Activated B cell treated with CpG ODN at 0.5 μM for 24 hours (primary cell): ENCODE measurements at places on chromosomes 4 and X.

- DNase-seq: no peak
These were observed 276.9 kb downstream of the PTTG2 start for GRCh38 chr4:38237139-38237538.

DNA sequence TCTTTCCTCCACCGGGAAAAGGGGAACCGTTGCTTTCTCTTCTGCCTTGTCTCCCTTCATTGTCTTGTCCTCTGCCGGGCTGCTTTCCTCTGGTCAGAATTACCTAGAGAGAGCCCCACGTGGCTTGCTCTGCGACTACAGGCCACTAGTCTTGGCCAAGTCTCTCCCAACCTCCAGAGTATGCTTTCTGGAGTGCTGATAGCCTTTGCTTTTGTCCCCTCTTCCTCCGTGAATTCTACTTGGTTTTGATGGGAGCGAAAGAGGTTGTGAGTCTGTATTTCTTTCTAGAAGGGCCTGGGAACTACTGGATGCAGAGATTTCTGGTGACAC is 5.3 kb upstream of the POU4F2 start:
- no peak for DNase-seq

DNA sequence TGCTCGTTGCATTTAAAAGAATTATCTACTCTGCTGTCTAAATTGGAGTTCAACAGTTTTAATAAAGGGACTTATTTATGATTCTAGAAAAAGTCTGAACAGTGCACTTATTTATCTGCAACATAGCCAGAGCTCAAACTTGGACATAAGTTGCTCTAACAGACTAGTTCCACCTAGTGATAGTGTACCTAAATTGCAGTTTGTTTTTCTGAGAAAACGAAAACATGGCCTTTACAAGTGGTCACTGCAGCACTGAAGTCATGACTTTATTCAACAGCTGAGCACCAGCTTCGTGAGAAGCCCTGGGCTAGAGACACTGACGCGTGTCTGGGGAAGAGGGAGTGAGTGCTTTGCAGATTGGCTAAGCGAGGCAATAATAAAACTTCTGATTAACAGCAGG is 77.3 kb upstream of the IGSF1 start:
- no peak for DNase-seq

DNA sequence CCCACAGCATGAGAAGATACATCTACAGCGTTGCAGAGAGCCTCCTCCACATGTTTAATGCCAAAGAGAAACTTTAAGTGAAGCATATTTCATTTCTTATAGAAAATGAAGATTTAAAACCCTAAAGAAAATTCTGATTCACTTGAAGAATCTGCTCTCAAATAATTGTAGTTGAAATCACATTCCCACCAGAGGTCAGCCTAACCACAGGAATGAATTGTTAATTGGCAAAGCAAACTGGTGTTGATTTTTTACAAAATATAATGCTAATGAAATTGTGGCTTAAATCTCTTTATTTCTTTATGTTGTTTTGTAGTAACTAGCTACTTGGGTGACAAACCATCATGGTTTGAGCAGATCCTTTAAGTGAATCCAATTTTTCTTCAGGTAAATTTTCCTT is 31.1 kb upstream of the WDR17 start:
- no peak for DNase-seq

DNA sequence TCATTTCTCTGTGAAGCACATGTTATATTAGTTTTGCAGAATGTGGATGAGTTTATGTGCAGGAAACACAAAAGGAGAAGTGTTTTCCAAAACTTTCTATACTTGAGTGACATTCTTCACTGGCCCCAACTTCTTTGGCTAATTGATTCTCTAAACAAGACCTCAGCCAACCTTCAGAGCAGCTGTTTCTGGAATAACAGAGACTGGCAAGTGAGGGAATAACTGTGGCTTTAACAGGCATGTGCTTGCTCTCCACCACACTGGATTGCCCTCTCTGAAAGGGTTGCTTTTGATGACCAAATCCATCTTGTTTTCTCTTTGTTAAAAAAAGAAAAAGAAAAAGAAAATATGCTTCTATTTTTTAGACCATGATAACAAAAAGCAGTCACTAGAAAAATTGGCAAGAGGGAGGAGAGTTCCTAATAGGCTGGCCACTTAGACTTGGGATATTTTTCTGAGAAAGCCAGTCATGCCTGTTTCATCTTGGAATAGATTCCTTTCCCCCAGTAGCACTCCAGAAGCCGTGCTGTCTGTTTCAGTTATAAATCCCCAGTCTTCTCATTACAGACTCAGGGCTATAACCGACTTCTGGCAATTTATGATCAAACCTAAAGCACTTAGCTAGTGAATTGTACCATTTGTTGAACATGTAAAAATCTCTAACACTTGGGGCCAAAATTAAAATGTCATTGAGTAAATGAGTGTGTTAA is 295.0 kb upstream of the NR3C2 start:
- DNase-seq: no peak

- no peak for DNase-seq
These were observed 40.2 kb downstream of the KDM5C start for GRCh38 chrX:53184836-53185235.

- no peak for DNase-seq
These were observed 47.4 kb downstream of the FGF2 start for GRCh38 chr4:122873821-122874593.

DNA sequence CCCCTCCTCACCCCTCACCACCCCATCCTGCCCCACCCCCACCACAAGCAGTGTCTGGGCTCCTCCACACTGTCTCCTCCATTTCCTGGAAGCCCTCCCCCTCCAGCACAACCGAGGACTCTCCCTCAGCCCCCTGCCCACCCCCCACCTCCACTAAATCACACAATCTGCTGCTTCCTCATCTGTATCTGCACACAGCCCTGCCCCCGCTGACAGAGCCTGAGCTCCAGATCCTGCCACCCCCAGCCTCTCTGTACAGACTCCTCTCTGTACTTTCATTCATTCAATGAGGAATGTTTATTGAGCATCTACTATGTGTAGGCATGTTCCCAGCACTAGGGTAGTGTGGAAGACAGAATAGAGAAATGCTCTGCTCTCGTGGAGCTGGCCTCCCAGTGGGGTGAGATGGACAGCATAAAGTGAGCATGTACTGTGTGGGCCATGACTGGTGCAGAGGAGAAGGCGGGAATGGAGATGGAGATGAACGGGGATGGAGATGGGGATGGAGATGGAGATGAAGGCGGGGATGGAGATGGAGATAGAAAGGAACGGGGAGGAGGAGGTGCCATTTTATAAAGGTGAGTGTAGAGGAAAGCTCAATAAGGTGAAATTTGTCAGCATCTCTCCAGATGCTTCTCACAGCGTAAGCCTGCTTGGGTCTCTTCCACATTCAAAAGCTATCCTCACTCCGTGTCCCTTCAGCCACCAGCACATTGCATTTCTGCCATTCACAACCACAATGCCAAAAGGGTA is 2.5 kb upstream of the PPP2R2C start:
- no peak for DNase-seq

GRCh38 chrX:43656005-43656494 is at the start of gene MAOA:
TSS of gene MAOA (plus strand) at chrX:43656299. CDS start at chrX:43656342, 43 bp downstream.
- DNase-seq: no peak

DNA sequence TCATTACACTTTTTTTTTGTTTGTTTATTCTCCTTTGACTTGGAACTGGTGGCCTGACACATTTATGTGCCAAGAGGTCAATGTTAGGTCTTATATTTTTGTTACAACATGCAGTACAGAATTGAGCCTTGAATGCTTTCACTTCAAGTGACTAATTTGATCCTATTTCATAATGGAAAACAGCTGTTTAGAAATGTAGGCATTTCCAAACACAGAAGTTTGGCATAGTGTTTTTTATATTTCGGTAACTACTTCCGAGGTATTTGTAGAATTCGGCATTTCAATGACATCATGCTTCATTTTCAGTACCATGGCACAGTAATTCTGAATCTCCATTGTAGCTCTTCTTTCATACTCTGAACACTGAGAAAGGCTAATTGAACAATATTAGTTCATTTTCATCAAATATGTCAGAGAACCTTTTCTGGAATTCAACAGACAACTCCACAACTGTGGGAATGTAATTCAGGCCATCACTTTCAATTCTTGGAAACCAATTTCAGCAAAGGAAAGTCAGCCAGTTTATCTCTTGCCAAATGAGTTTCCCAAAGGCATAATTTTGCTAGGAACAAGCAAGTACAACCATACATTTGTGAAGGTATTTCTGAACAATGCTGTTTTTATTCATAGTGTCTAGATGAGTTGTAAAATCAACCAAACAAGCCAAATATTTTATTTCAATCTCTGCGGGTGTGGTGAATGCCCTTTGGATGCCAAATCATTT is 11.4 kb downstream of the FAM120C start:
- DNase-seq: no peak

DNA sequence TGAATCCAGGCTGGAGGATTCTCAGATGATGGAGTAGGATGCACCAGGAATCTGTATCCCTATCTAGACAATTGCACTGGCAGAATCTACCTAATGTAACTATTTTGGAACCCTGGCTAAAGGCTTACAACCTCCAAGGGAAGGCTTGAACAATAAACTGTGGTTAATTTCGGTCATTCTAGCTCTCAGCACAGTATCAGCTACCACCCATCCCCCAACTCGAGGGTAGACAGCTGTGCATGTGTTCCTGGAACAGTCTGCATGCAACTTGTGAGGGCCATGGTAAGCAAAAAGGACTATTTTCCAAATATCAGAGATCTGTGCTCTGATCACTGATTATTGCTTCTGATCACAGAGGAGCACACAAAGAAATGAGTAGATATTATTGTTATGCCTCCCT is 34.0 kb downstream of the ELF2 start:
- DNase-seq: no peak

DNA sequence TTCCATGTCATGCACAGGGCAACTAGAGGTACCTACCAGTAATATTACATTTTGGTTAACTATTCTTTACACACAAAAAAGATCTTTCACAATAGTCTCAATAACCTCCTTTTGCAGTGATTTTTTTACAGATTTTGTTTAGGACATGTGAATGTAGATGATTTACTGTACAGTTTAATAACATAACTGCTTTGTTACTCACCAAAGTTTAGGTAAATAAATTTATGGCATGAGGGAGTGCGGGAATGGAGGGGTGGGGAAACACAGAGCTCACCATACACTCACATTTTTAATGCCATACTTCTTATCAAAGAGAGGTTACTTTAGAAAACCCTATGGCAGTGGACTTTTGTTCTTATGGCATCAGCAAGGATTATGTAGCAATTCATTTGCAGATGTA is 93.1 kb upstream of the TEX13A start:
- no peak for DNase-seq

- DNase-seq: no peak
These were observed 41.9 kb upstream of the FRAS1 start for GRCh38 chr4:78014889-78015886.
